IMR-90 (cell line): ENCODE measurements at places on chromosomes 3 and 15. TPM values are rescaled to one million over a fixed set of nuclear protein-coding genes. Genes with fewer than 3 reads are reported as not detected.

Gene TF
- total RNA-seq: not detected in 2 replicates

DNA sequence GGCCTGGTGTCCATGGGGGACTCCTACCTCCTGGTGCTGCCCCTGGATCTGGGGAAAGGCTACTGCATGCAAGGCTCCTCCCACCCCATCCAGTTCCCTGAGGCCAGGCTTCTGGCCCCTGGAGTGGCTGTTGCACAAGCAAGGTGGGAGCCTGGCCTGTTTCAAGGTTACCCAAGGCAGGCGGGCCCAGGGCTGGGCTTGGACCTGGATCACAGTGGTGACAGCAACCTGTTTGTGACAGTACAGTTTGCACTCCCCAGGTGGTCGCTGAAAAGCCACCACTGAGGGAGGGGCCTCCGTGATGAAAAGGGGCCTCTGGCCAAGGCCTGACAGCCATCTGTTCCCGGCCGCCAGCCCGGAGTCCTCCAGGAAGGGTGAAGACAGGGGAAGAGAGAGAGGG lies 14.4 kb upstream of the KY start:
- DNase-seq: no peak

DNA sequence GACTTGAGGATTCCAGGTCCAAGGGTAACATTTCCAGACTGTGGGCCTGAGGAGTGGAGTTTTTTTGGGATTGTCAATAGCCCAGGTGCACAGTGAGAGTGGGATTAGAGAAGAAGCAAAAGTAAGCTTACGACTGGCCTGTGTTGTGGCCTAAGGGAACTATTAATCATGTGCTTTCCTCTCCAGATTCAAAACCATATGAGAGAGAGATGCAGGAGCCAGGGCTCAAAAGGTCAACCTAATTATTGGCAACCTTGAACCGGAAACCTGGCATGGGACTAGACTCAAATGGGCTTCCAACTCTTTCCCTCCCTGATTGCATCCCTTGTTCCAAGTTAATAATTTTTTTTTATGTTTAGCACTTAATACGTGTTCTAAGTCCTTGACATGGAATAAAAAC lies 242.1 kb upstream of the THRB start:
- DNase-seq: no peak

GRCh38 chr15:75738014-75738646 lies 25.5 kb upstream of the CSPG4 start:
- no peak for DNase-seq

Gene TLR9
- total RNA-seq: not detected in 2 replicates

Gene CAMK2N2
- total RNA-seq: not detected in 2 replicates

GRCh38 chr3:15015456-15015855 lies 49.7 kb downstream of the MRPS25 start:
- peak; percentile 3 for DNase-seq
